Stimulated activated CD4-positive, alpha-beta T cell treated with anti-CD3 and anti-CD28 coated beads, Interleukin-12 subunit alpha, Interleukin-12 subunit beta, amount 100 ng/mL, for 48 hours (primary cell): ENCODE measurements at places on chromosomes 6 and 20.

DNA sequence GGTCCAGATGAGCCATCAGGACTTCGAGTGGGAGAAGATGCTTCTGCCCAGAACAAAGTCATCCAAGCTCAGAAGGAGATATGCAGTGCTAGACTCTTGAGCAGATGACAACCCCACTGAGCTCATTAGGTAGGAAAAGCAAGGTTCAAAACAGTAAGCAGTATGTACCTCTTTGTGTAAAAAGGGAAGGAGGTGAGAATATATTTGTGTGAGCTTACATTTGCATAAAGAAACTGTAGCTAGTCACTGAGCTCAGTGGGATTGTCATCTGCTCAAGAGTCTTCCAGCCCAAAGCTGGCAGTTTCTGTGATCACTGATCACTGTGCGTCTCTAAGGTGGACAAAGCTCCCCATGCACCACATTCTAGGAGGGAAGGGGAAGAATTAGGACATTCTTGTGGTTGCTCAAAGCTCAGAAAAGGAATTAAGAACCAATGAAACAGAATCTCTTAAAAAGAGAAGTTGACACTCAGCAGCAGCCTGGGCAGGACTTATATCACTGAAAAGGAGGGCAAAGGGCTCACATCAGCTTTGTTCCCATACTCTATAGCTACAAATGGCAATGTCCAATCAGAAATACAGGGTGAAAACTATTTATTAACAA, 90.0 kb upstream of the MAFB start:
- DNase-seq: no peak

DNA sequence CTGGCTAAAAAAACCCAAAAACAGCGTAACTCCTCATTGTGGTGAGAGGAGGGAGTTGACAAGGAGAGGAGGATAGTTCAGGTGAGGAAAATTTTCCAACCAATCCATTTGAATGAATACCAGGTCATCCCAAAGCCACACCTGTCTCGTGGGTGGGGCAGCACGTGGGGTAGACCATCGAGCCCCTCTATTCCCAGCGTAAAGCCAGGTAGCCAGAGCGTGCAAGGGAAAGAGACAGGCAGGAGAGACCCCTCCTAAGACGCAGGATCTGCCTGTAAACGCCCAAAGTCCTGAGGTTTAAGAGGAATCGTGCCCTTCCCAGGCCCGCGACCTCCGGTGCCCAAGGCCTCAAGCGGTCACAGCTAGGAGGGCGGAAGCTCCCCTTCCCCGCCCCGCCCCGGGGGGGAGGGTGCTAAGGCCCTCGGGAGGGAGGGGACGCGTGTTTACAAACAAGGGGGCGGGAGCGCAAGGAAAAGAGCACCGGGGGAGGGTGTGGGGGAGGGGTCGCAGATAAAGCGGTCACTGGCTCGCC, 712 bp downstream of the RXRB start:
- peak; percentile 75 for DNase-seq

- no peak for DNase-seq
These were observed 41.7 kb downstream of the SRPK1 start for GRCh38 chr6:35879151-35879550.

DNA sequence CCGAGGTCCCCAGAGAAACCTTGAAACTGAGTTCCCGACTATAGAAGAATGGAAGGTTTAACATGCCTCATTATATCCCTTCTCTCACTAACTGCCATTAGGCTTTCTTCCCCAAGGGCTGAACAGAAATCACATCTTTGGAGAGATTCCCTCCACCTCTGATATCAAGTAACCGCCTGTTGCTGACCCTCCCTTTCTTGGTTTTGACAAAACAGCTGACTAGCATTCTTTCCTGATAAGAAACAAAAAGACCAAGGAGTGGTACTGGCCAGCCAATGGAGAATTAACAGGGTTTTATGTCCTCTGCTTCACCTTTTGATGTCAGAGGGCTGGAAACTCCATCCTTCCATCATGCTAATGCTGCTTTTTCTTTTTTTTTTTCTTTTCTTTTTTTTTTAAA, 176.6 kb upstream of the ADGRB3 start:
- no peak for DNase-seq

DNA sequence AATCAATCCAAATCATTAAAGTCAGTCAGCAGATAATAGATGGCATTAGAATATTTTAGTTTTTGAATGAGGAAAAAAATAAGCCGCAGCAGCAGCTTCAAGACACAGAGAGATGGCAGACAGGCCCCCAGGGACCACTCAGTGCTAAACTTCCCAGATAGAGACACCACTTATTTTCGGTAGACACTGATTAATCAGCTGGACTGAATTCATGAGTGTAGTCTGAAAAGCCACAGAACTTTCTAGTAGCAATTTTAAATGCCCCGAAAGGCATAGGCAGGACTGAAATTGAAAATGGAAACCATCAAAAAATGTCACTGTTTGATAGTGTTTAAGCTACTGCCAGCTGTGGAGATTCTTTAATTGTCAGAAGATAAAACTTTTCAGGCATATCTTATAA, 3.1 kb upstream of the CLDN20 start:
- no peak for DNase-seq

DNA sequence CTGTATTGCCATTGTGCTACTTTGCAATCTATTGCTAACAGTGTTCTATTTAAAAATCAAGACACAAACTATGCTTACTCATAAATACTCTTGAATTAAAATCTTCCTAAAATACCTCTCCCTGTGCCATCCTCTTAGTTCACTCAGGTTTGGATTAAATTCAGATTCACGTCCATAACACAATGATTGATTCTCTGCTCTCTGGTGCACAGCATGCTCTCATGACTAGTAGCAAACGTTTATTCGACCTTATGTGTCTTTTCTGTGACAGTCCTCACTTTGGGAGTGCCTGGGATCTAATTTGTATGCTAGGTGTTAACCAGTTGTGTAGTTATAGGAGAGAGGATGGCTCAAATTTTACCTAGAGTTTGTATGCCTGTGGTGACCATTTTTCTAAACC, 270.4 kb upstream of the FKBP1C start:
- no peak for DNase-seq

GRCh38 chr6:11085758-11086435, 7.7 kb upstream of the SMIM13 start:
- DNase-seq: no peak

DNA sequence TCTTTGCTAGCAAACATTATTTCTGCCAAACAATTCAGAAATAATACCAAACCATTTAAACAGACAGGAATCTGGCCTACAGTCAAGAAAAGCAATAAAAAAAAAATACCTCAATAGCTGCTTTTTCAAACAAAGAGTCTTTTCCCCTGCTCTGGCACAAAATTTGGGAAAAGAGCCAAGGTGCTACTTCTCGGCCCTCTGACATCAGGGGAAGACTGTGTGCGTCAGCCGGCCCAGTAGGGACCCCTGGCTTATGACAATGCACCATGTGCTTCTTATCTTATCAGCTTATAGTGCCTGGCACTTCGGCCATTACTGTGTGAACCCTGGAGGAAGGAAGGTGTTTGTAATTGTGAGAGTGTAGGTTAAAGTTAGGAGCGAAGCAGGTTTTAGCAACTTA, 89.4 kb downstream of the PDE10A start:
- no peak for DNase-seq

- no peak for DNase-seq
These were observed 206.6 kb upstream of the PREP start for GRCh38 chr6:105609375-105609991.

GRCh38 chr6:110357298-110357663, 868 bp downstream of the METTL24 start:
- DNase-seq: no peak

GRCh38 chr6:43492673-43493072, 15.3 kb downstream of the TJAP1 start:
- no peak for DNase-seq

DNA sequence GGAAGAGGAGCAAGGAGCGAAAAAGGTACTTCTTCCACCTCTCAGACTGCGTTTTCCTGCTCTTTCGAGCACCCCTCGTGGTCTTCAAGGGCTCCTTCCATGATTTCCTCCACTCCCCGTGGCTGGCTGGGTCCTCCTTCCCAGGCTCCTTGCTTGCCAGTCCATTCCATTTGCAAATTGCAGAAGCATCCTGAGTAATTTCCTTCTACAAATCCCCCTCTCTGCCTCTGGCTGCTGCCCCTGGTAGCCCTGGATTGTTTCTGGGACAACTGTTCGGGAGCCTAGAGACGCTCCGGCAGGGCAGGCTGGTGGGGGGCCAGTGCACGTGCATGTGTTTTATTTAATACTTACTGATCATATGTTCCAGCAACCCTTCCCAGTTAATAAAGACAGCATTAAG, 173.1 kb downstream of the ZMYND8 start:
- no peak for DNase-seq

GRCh38 chr6:167212713-167213005, 54.9 kb upstream of the GPR31 start:
- DNase-seq: no peak
